ENCODE measurements at places on chromosomes 16 and 17.

DNA sequence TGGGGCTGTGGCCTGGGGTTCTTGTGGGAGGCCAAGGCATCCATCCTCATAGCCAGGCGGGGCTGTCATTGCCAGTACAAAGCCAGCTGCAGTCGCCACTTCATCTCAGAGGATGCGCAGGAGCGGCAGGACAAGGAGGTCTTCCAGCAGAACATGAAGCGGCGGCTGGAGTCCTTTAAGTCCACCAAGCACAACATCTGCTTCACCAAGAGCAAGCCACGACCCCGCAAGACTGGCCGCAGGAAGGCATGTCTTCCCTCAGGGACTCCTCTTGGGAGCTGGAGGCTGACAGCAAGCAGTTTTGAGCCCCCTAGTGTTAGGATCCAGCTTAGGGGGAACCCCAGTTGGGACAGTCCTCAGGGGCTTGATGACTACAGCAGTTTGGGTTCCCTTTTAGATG is 15.1 kb upstream of the PLEKHG4 start:
- no peak for DNase-seq

DNA sequence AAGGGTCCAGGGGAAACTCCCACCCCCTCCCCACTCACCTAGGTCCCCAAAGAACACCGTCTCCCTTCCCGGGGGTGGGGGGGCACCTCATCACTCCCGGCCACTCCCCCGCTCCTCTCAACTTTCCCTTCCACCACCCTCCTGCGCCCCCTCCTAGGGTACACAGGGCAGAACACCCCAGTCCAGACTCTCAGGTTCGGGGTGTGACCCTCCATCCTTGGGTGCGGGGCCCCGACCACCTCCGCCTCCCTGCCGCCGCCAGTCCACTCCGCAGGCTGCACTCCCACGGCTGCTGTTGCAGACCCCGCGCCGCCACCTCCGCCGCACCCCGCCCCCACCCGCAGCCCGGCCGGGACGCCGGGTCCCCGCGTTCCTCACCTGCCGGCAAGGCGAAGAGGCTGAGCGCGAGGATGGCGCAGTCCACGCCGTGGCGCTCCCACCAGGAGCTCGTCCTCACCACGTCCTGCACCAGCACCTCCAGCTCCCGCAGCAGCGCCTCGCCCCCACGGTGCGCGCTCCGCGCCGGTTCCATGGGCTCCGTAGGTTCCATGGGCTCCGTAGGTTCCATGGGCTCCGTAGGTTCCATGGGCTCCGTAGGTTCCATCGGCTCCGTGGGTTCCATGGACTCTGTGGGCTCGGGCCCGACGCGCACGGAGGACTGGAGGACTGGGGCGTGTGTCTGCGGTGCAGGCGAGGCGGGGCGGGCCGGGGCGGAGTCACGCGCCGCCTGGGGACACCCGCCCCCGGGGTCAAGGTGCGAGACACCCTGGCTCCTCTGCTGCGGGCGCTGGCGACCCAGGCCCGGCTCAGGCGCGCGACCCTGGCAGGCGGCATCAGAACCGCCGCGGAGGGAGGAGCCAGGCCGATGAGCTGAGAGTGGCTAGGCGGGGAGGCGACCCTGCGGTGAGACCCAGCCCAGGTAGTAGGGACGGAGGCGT is at the start of gene FADS6:
Gene FADS6, minus strand, starts transcription at position 660 of the 938 bp plus-strand sequence. Its CDS starts 38 bp downstream, at position 622.
- no peak for DNase-seq

DNA sequence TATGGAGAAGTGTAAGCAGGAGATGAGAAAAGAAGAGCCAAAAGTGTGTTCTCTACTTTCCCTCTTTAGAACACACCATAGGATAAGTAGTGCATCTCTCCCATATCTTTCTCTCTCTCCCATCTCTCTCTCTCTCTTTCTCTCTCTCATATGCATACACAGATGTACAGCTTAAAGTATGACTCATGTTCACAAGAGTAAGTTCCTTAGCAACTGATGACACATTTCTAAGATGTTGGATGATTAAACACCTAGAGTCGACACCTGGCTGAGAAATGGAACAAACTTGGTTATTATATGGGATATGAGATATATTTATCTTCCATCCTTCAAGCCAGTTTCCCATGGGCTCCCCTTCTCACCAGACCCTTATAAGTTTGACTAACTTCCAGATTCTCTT is 113.5 kb downstream of the TMEM132E start:
- no peak for DNase-seq

DNA sequence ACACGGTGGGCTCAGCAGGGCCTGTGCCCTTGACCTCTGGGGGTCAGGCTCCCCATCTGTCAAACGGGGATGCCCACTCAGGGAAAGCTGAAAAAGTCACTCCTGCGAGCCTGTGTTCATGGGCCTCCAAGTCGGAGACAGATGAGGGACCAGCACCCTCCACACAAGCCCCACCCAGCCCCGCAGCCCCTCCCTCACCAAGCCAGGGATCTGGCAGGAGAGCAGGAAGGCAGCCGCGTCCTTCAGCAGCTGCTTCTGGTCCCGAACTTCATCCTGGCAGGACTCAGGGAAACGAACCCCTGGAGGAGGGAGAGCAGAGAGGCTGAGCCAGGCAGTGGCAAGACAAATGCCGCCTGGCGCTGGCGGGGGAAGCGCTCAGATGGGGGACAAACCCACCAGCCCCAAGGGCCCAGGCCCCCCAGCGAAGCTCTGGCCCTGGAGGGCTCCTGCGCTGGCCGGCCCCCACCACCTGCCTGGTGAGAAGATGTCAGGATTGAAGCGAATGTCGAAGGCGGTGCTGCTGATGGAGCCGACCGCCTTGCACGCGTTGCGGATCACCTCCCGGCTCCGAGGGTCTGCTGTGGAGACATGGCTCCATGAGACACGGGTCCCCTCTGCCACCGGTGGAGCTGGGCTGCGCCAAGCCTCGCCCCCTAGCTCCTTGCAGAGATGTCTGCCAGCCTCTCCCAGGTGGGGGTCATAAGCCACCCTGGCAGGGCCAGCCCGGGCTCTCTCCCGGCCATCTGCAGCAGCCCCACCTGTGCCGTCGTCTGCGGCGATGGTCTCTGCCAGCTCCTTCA is 15.4 kb downstream of the CLUH start:
- DNase-seq: no peak

DNA sequence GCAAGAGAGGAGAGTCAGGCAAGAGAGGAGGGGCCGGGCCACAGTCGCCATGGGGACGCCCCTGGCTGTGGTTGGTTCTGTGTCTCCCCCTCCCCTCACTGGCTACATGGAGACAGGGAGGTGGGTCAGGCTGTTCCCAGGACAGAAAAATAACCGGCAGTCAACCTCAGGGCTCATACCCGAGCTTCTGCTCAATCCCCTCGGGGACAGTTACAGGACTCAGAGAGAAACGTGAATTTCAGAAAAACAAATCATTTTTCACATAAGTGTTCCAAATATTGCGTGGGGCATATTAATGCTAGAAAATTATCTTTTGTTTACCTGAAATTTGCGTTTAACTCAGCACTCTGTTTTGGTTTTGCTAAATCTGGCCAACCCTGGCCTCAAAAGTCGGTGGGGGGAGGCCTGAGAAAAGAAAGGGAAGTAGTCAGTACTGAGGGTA is 22.2 kb upstream of the CPSF4L start:
- no peak for DNase-seq

DNA sequence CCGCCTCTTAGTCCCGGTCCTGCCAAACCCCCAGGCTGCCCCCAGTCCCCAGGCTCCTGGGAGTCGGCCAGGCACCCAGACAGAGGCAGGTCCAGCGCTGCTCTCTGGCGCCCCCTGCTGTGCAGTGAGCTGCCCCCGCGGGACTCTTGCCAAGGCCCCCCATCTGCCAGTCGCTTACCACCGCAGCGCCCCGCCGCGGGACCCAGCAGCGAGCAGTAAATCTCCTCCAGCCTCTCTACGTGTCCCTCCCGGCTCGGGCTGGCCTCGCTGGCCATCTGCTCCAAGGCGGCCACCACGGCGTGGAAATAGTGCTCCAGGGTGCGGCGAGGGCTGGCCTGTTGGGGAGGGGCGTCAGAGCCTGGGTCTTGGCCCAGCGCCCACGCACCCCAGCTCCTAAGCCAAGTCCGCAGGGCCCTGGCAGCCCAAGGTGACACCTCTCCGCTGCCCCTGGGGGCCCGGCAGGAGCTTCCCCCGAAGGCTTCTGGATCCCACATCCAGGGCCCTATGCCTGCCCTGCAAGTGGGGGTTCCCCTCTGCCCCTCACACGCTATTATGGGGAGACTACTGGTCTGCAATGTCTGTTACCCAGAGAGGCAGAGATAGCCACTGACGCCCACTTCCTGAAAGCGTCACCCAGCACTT is 33.7 kb upstream of the MFSD6L start:
- peak; percentile 43 for DNase-seq
